Jurkat, Clone E6-1 (cell line): ENCODE measurements at places on chromosomes 5 and 9.

DNA sequence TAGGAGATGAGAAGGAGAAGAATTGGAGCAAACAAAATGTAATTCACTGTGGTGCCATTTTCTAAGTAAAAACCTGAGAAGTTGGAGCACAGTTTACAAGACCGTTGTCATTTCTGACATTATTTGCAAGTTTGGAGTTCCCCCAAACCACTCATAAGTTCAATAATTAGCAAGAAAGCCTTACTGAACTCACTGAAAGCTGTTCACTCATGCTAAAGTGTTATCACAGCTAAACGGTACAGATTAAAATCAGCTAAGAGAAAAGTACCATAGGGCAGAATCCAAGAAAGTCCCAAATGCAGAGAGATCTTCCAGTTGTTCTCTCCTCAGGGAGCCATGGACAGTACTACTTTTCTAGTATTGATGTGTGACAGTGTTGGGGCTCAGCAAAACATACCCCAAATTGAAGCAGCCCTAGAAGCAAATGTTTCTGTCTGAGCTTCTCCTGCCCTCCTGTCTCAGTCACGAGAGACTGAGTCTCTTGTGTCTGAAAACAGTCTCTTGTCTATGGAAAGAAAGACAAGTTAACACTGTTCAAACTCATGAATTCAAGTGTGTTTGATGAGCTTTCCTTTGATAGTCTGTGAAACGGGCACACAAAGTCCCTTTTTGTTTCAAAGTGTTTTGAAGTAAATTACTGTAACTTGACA lies 221.2 kb downstream of the GABRG2 start:
- no peak for DNase-seq

GRCh38 chr9:29422438-29422837 lies 1849.2 kb upstream of the C9orf72 start:
- no peak for DNase-seq

DNA sequence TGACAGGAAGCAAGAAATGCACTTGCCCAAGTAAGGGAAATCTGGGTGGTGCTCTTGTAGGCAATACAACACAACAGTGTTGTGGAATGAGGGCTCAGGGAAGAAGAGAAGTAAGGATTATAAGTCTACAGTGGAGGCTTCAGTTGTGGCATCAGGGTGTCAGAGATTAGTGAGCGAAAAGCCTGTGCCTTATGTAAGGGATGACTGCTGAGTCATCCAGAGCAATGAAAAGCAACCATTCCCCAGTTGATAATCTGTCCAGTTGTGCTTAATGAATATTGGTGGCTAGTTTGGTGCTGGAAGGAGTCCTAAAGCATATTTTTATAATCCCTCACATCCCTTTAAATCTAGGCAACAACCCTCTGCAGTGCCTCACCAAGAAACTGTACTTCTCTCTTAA lies 42.0 kb downstream of the FBXO38 start:
- no peak for DNase-seq

DNA sequence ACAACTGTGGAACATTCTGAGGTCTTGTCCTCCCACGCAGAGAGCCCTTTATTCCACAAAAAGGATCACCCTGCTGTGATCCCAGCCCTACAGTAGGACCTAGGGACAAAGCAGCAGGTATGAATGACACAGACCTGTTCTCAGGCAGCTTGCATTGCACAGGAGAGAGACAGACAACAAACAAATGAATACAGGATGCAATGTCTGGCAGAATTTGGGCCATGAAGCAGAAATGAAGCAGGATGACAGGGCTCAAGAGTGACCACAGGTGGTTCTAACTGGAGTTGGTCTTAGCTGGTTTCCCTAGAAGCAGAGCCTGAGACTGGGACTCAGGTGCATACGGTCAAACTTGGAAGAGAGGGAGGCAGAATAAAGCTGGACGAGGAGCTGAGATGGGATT lies 388.8 kb downstream of the CDK5RAP2 start:
- DNase-seq, result no peak
